Activated naive CD4-positive, alpha-beta T cell treated with anti-CD3 and anti-CD28 coated beads, Interleukin-2, amount 50 U/mL, for 72 hours (primary cell): ENCODE measurements at places on chromosomes 1 and 21. TPM values are rescaled to one million over a fixed set of nuclear protein-coding genes. Genes with fewer than 3 reads are reported as not detected.

LRRC38 gene
- total RNA-seq = not detected

DNA sequence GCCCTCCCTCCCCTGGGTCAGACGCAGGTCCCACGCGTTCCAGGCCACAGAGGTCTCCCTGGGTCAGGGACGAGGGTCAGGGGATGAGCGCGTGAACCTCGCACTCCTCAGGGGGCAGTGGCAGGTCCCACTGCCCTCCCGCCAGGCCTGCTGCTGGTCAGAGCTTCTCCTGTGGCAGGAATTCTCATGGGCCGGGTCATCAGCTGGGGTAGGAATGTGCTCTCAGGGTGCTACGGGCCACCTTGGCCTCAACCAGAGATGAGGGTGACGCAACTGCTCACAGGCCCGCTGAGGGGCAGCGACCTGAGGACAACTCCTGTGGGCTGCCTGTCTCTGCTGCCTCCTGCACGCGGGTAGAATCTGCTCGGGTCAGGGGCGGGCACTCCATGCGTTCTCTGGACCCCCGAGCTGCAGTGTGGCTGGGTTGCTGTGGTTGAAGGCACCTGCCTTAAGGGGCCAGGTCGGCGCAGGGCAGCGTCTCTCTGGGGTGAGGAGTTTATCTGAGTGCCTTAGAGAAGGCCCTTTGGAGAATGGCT, 128.8 kb downstream of the PRDM16 start:
- no peak for DNase-seq

- peak; percentile 48 for DNase-seq
Measured at GRCh38 chr1:51518033-51518585, 957 bp downstream of the EPS15 start.

GRCh38 chr1:161946071-161946987, 77.3 kb downstream of the OLFML2B start:
- DNase-seq = no peak

LCA5L gene
- not detected for total RNA-seq

DNA sequence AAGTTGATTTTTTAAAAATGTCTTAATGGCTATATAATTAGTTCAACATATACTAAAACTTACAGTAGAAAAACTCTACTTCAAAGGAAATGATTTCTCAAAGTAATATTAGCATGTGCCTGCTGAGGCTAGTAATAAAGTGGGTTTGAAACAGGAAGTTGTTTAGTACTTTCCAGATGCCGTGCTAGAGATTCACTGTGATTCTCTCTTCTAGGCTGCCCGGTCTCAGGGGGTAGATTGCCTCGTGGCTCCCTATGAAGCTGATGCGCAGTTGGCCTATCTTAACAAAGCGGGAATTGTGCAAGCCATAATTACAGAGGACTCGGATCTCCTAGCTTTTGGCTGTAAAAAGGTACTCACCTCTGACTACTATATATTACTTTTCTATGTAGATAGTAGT, 9.1 kb downstream of the EXO1 start:
- no peak for DNase-seq

DNA sequence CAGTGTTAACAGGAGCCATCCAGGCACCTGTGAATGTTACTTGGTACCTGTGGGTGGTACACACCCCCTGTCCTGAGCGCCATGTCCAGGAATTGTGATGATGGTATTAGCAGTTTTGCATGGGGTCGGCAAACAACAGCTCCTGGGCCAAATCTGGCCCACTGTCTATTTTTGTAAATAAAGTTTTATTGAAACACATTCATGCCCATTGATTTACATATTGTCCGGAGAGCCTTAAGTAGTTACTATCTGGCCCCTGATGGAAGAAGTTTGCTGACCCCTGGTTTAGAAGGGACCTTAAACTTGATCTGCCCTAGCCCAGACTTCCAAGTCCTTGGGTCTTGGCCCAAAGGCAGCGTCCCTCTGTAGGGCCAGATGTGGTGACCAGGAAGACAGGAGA, 58.3 kb downstream of the SPSB1 start:
- no peak for DNase-seq

- no peak for DNase-seq
Measured at GRCh38 chr1:30950053-30950452, 41.5 kb upstream of the SDC3 start.

PBXIP1 gene
- total RNA-seq = 41.1 TPM

MEGF6 gene
- total RNA-seq = 4.6 TPM

GRCh38 chr1:241817956-241818612, 29.9 kb upstream of the EXO1 start:
- no peak for DNase-seq

GRCh38 chr1:30879126-30879786, 29.3 kb downstream of the SDC3 start:
- DNase-seq = no peak

CD53 gene
- 329 TPM for total RNA-seq

DNA sequence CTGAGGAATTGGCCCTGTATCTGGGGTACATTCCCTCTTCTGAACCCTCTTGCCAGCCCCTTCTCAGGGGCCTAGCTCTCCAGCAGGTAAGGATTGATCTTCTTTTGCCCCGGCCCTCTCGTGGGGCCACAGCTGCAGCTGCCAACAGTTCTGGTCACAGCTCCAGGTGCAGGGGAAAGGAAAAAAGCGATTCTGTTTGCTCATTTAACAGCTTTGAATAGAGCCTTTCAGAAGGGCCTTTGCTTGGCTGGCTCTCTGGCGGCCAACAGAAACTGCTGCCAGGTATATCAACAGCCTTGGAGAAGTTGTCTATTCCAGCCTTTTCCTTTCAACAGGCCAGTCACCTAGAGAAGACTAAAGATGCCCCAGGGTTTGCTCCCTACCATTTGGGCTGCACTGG, 16.1 kb upstream of the FMOD start:
- DNase-seq = no peak

ST6GALNAC5 gene
- total RNA-seq = not detected

- DNase-seq = no peak
Measured at GRCh38 chr1:45032837-45033236, 20.8 kb downstream of the UROD start.

ACTL8 gene
- total RNA-seq = not detected

DNA sequence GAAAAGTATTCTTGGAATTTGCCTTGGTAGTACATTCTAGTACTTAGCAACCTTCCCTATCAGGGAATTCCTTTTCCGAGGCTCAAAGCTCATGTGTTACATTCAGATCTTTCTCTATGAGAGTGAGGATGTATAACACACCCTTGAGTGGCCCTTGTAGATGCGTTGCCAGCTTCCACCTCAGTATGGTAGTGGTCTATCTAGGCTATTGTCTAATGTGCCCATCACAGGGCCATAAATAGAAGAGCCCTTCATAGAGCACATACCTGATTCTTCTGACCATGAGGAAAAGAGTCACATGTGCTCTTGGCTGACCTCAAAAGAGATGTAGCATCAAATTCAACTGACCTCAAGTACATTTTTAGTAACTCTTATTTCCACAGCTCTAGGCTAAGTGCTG, 14.0 kb upstream of the ZC3H11B start:
- DNase-seq = no peak

DNA sequence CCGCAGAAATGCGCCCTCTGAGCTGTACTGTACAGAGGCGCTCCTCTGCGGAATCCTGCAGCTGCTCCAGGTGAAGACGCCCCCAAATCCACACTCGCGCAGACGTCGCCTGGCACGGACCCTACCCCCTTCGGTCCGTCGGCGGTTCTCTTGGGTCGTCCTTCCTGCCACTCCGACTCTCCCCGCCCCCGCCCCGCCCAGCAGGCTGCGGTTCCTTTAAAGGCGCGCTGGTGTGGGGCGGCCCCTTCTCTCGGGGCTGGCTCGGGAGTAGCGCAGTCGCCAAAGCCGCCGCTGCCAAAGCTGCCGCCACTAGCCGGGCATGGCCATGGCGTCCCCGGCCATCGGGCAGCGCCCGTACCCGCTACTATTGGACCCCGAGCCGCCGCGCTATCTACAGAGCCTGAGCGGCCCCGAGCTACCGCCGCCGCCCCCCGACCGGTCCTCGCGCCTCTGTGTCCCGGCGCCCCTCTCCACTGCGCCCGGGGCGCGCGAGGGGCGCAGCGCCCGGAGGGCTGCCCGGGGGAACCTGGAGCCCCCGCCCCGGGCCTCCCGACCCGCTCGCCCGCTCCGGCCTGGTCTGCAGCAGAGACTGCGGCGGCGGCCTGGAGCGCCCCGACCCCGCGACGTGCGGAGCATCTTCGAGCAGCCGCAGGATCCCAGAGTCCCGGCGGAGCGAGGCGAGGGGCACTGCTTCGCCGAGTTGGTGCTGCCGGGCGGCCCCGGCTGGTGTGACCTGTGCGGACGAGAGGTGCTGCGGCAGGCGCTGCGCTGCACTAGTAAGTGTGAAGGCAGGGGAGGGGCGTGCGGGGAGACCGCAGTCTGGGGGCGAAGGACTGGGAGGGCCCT, at the start of gene RASSF5:
TSS of gene RASSF5 (plus strand) at position 248 of the 846 bp plus-strand sequence. CDS start at position 320, 72 bp downstream.
- DNase-seq = peak; percentile 89

DNA sequence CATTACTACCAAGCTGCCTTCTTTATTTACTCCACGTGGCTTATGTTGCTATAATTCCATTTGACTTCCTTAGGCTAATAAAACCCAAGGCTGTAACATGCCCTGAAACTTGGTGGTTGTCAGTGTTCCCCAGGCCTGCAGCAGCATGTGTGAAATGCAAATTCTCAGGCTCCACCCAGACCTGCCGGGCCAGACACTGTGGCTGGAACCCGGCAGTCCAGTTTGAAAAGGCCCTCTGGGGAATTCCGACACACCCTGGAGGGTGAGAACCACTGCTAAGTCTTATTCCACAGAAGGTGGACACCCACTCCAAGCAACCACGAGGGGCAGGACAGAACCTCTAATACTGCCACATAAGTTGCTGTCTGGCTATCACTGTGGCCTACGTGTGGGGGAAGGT, 41.4 kb downstream of the URB1 start:
- no peak for DNase-seq

DNA sequence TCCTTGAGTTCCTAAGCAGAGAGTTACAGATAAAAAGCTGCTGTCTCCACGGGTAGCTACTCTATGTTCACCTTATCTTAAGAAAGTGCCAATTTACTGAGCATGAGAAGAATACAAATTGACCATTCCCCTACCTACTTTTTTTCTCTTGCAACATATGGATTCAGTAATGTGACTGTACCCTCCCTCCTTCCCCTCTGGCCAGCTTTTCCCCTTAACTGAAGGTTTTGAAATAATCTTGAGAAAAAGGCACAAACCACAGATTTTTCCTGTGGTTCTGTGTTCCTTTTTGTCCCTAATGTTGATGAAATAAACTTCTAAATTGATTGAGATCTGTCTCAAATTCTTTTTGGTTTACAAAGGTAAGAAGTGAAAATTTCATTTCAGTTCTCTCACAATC, 2.6 kb upstream of the CD2 start:
- no peak for DNase-seq

CD164L2 gene
- not detected for total RNA-seq

- DNase-seq = no peak
Measured at GRCh38 chr1:44724296-44724954, 6.5 kb downstream of the RNU5D-1 start.

NUF2 gene
- total RNA-seq = 89.1 TPM

GRCh38 chr21:36135391-36136102, 668 bp downstream of the CBR3 start:
- DNase-seq = peak; percentile 69

PTGER3 gene
- not detected for total RNA-seq

DNA sequence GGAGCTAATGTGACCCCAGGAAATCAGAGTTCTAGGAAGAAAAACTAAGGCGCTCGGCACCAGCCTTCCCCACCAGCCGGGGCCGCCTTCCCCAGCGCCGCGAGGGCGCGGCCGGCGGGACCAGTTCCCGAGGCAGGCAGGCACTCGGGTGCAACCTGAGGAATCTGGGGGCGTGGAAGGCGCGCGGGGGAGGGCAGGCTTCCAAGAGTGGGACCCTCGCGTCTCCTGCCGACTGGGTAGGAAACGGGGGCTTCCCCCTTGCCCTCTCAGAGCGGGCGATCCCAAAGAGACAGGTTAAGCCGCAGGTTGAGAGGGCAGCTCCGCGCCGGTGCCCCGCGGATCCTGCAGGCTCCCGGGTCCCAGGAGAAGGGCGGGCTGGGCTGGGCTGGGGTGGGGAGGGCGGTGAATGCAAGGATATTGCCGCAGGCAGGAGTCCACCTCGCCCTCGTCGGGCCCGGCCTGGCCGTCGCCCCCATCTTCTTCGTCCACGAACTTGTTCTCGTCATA, 431 bp downstream of the ARPC5 start:
- DNase-seq = peak; percentile 31

B3GALT5 gene
- total RNA-seq = 0.02 TPM
